CD4-positive, alpha-beta memory T cell (primary cell): ENCODE measurements at places on chromosomes 5 and 9.

- no peak for DNase-seq
- H3K27ac ChIP-seq = no peak overlapping the region
These were observed 2.8 kb upstream of the CTNNAL1 start for GRCh38 chr9:109016132-109016531.

DNA sequence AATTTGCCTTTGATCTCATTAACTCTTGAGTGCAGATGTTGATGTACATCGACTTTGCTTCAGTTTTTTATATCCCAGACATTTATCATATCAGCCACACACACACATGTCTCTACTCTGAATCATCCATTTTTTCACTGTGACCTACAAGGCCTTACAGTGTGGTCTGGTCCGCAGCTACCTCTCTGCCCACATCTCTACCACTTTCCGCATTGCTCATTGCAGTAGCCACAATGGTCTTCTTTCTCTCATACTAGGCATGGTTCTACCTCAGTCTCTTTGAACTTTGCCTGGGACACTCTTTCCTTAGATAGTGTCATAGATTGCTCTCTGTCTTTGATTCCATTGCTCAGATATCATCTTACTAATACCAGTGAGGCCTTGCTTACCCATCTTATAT, 87.9 kb upstream of the FSD1L start:
- no peak overlapping the region for H3K4me3 ChIP-seq
- H3K4me1 ChIP-seq = no peaks in the 10 kb centered on the region
- no peak overlapping the region for H3K27ac ChIP-seq
- H3K27me3 ChIP-seq = no peaks in the 10 kb centered on the region

GRCh38 chr5:66795682-66796081, 199.5 kb downstream of the MAST4 start:
- H3K27ac ChIP-seq = no peak overlapping the region
- no peaks in the 10 kb centered on the region for H3K36me3 ChIP-seq
- H3K4me3 ChIP-seq = no peak overlapping the region

- H3K27ac ChIP-seq = no peak overlapping the region
- no peak for DNase-seq
- no peak overlapping the region for H3K4me3 ChIP-seq
- H3K27me3 ChIP-seq = no peaks in the 10 kb centered on the region
- H3K4me1 ChIP-seq = no peaks in the 10 kb centered on the region
These were observed 27.1 kb upstream of the TLE1 start for GRCh38 chr9:81716409-81716808.

DNA sequence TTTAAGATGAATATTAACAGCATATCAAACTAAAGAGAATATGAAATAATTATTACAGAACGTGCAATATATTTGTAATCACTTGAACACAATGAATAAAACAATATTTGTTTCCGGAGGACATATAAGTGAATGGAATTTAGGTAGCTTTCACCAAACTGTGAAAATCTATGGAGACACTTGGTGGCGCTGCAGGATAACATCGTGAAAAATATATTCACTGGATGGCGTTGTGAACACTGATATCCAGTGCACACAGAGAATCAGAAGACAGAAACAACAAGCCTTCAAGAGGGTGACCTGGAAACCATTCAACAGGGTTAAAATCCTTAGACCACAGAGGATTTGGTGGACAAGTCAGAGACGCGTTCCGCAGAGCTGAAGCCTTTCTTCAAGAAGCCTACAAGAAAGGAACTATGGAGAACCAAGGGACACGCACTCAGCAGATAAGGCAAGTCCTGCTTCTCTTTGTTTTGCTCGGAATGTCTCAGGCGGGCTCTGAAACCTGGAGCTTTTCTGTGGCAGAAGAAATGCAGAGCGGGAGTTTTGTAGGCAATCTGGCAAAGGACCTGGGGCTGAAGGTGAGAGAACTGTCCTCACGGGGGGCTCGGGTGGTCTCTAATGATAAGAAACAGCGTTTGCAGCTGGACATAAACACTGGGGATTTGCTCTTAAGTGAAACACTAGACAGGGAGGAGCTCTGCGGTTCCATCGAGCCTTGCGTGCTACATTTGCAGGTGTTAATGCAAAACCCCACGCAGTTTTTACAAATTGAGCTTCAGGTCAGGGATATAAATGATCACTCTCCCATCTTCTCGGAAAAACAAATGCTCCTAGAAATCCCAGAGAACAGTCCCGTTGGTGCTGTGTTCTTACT, at the start of gene PCDHB11:
Gene PCDHB11, plus strand, starts transcription at position 269 of the 877 bp plus-strand sequence. Its CDS starts 148 bp downstream, at position 417.
- H3K27me3 ChIP-seq = no peaks in the 10 kb centered on the region
- no peak within 1 kb of the TSS for H3K27ac ChIP-seq
- no peaks in the 10 kb centered on the region for H3K4me1 ChIP-seq
- no peak within 1 kb of the TSS for H3K4me3 ChIP-seq
- H3K36me3 ChIP-seq = no peaks in the 10 kb centered on the region

DNA sequence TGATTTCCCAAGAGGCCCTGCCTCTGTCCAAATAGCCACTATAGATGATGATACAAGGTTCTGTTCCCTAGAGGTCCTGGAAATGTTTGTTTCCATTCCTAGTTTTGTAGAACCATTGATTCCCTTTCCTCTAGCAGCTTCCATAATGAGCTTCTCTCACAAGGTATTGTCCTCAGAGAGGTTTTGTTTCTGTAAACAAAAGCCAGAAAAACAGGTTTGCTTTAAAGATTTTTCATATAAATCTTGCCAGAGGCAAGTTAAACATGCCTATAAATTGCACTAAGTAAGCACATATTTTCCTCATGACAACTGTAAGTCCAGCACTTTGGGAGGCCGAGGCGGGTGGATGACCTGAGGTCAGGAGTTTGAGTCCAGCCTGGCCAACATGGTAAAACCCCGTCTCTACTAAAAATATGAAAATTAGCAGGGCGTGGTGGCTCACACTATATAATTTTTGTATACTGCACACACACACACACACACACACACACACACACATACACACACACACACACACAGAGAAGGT, 1787.7 kb downstream of the EFNA5 start:
- no peak for DNase-seq
- no peak overlapping the region for H3K27ac ChIP-seq
- H3K27me3 ChIP-seq = no peaks in the 10 kb centered on the region
- no peak overlapping the region for H3K4me3 ChIP-seq
- H3K4me1 ChIP-seq = no peaks in the 10 kb centered on the region
- no peaks in the 10 kb centered on the region for H3K36me3 ChIP-seq

GRCh38 chr5:57442080-57442839, 40.4 kb downstream of the ACTBL2 start:
- no peaks in the 10 kb centered on the region for H3K4me1 ChIP-seq
- H3K27me3 ChIP-seq = no peaks in the 10 kb centered on the region
- no peak for DNase-seq
- H3K27ac ChIP-seq = no peak overlapping the region
- no peak overlapping the region for H3K4me3 ChIP-seq
- H3K36me3 ChIP-seq = no peaks in the 10 kb centered on the region
